Stimulated activated CD8-positive, alpha-beta memory T cell treated with anti-CD3 and anti-CD28 coated beads, Interleukin-7, amount 100 ng/mL, for 1 hour (primary cell): ENCODE measurements at places on chromosomes 16 and 17.
A peak's percentile ranks its signal among the peaks of the same experiment; 100 is the strongest.

GRCh38 chr16:17233318-17234002, 237.3 kb downstream of the XYLT1 start:
- DNase-seq: no peak

DNA sequence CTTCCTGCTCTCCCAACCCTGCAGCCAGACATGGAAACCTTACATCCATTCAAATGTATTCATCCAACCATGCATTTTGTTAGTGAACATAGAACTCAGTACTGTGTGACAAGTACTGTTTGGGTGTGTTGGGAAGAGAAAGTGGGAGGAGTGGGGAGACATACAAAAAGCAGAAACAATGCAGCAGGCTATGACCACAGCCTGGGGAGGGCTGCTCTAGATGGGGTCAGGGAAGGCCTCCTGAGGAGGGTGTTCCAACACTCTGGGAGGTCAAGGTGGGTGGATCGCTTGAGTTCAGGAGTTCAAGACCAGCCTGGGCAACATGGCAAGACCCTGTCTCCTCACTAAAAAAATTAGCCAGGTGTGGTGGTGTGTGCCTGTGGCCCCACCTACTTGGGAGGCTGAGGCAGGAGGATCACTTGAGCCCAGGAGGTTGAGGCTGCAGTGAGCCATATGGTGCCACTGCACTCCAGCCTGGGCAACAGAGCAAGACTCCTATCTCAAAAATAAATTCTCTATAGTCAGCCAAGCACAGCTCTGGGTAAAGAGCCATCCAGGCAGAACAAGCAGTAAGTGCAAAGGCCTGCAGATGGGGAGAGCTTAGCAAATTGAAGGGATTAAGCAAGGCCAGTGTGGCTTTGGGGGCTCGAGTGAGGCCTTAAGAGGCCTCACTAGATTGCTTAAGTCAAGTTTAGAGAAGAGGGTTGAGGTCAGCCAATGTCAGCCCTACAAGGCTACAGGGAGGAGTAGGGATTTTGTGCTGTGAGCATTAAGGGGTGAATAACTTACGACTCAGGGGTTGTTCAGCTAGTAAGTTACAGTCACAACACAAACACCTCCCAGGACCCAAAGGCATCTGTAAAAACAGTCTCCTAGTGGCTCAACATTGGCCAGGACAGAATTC, 5.5 kb downstream of the SLC13A2 start:
- DNase-seq: no peak

DNA sequence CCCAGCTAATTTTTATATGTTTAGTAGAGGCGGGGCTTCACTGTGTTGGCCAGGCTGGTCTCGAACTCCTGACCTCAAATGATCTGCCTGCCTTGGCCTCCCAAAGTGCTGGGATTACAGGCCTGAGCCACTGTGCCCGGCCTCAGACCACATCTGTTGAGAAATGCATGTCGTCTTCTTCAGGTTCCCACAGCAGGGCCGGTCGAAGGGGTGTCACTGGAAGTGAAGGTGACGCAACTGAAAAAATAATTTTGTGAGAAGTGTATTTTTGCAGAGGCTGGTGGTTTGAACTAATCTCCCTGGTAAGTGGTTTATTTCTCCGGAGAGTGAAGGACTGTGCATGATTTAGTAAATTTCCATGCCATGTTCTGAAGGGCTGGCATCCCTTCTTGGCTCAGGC, 33.4 kb upstream of the IL34 start:
- DNase-seq: no peak

- DNase-seq: no peak
Measured at GRCh38 chr17:58640202-58640601, 51.6 kb downstream of the TEX14 start.

DNA sequence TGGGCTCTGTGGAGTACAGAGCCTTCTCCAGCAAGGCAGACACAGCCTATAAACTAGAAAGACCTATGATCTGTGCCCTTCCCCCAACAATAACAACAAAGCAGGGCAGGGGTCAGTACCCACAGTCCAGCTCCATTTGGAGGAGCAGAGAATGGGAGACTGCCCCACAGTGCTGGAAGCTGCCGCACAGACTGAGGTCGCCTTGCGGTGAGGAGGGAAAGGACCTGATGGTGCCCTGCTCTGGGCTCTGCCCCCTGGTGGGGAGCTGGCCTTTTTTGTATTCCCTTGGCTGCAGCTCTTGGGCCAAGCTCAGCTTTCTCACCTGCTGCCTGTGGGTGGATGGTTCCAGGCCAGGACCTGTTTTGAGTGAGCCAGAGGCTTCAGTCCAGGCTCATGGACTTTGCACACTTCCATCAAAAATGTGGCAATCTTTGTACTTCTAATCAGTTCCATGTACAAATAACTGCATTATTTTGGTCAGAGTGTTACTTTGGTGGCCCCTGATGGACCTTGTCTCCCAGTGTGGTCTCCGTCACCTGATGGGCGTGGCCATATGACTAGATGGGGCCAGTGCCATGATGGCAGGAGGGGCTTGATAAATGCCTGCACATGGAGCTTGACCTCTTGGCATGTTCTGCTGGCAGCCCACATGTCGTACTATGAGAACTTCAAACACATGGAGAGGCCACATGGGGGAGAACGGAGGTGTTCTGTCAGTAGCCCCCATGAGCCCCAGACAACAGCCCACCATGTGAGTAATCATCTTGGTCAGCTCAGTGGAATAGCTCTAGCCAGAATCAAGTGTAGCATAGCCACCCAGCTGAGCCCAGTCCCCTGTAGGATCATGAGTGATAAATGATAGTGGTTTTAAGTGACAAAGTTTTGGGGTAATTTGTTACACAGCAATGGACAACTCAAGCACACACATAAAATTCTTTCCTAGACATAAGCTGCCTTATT, 24.2 kb downstream of the B9D1 start:
- DNase-seq: peak; percentile 13

DNA sequence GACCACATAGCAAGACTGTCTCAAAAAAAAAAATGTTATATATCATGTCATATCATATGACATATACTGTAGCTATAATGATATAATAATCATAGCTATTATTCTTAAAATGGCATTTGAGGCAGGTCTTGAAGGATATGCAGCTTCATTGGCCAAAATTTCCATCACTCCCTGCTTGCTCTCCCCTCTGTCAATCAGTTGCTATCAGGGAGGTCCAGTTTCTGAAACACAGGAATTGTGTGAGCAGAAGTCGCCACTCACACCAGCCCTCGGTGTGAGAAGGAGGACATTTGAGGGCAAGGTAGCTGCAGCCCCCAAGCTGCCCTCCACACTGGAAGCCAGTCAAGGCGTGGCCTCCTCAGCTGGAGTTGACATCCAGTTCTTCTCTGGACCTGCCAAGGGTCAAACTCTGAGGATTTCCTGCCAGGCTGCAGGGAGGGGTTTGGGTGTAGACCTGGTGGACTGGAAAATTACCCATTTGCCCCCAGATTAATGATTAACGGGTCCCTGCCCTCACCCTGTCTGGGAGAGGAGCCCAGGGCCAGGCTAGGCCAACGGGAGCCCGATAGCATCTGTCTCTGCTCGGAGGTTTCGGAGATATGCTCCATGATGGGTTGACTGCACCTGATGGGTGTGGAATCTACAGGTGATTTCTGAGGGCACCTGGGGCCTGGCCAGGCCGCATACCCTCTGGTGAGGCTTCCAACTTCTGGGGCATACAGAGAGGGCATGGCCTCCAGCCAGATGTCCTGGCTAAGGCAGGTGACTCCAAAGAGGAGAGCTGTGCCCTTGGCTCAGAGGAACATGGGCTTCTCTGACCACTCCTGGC, 18.8 kb downstream of the WNT9B start:
- DNase-seq: no peak

GRCh38 chr17:78342449-78343186, 17.3 kb downstream of the SOCS3 start:
- DNase-seq: no peak

DNA sequence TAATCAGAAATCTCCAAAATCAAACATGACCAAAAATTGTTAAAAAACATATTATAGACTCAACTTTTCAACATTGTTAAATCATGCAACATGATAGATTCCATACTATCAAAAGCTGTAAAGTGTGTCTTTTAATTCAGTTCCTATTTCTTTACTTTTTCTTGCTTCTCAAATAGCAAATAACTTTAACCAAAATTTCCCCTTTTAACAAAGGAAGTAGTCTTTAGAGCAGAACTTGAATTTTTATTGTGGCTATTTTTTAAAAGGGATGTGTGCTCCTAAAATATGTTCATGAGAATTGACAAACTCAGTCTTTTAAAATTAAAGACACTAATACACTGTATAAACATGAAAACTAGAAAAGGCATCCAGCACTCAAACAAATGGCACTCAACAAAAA, 49.1 kb downstream of the SPAG9 start:
- DNase-seq: no peak

DNA sequence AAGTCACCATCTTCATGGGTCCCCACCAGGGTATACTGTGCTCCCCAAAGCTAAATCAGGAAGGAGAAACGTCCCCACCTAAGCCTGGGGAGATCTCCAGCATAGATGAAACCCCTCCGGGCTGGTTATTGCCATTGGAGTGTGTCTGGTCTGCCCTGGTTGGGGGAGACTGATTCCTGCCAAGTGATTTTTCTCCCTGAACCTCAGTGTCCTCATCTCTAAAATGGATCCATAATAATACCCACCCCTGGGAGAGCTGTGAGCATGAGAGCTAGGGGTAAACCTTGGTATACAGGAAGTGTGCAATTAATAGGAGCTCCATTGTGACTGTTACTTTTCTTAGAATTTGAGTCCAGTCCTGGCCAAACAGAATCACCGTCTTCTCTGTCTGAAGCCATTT, 111.1 kb downstream of the CMIP start:
- no peak for DNase-seq

- DNase-seq: no peak
Measured at GRCh38 chr17:83203073-83203471, 123.7 kb downstream of the METRNL start.

DNA sequence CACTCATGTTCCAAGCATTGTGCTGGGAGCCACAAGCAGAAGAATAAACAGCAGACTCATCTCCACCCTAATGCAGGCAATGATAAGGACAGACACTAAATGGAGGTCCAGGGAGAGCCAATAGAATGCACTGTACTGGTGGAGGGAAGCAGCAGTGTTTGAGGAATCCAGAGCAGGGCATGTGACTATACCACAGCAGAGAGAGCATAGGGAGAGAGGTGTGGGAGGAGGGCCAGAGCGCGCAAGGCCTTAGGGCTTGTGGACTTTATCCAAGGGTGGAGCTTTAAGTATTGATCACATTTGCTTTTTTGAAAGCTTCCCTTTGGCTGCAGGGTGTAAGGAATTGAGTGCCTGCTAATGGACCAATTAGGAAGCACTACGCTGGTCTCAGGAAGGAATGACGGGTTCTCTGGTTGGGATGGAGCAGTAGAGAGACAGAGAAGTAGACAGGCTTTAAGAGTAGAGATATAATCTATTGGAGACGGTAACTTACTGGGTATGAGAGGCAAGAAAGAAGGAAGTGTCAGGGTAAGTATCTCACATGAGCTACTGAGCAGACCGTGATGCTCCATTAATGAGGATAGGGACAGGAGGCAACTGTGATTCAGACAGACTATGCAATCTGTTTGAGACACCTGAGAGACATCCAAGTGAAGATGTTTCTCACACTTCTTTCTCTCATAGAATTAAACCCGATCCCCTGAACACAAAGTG, 82.2 kb downstream of the MYO1D start:
- DNase-seq: no peak

GRCh38 chr17:6100891-6101500, 30.8 kb downstream of the WSCD1 start:
- DNase-seq: no peak

- DNase-seq: no peak
Measured at GRCh38 chr16:23055481-23055880, 93.8 kb downstream of the USP31 start.

GRCh38 chr17:64938290-64938689, 19.0 kb upstream of the LRRC37A3 start:
- no peak for DNase-seq

DNA sequence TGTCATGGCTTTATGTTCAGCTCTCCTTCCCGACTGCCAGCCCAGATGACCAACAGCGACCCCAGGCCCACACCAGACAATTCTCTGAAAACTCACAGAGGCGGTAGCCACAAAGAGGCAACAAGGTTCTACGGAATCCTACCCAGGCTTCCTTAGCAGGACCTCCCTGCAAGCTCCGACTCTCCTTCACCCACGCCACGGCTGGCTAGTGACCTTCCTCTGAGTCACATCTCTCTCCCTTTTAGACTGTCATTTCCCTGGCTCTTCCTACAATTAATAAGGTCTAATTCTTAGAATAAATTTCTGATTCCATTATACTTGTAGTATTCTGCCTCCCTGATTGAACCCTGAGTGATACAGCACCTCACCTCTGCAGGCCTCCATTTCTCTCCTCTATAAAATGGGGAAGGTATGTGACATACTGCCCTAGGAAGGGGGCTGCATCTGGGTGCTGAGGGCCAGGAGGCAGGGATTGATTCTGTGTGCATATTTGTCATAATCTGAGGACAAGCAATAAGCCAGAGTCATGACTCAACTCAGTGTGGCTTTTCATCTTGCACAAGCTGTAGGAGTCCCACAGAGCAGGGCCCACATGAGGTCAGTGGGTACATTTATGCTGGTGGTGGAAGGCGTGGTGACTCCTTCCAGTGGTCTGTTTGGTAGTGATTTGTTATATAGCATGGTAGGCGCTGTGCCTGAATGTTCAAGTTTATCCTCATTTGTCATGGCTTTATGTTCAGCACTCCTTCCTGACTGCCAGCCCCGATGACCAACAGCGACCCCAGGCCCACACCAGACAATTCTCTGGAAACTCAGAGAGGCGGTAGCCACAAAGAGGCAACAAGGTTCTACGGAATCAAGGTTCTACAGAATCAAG, 46.2 kb downstream of the SMPD3 start:
- DNase-seq: no peak

GRCh38 chr16:2196162-2196980, at the start of gene CASKIN1:
CASKIN1 (minus strand) TSS chr16:2196605; CDS start chr16:2196432, 173 bp downstream.
- no peak for DNase-seq
